ENCODE measurements at places on chromosomes 1 and 21.

DNA sequence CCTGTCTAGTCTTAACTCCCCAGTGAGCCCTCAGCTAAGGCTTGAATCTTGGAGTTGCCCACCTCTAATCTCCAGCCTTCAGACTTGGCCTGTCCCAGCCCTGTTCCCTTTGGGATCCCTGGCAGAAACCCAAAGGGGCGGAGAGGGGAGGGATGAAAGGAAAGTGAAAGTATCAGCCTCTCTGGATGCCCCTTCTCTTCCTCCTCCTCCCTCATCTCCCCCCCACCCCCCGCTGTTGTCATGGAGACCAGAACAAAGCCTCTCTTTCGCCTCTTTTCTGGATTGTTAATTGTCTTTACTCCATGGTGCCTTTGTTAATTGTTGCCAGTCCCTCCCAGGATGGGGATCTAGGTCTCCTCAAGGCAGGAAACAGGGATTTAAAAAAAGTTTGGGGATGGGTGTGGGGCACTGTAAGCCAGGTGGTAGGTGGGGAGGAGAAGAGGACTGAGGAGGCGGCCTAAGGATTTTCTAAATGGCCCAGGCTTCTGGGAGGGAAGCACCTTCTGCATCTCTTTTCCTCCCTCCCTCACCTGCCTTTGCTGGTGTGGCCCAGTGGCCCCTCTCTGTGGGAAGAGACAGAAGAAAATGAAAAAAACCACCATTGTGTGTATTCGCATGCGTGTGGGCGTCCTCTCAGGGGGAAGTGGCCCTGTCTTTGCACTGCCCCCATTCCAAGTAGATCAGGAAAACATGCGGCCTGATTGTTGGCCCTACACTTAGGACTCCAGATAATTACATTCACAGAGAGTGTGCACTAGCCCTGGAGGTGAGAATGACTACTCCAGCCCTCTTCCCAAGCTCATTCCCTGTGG is 7.5 kb upstream of the SOX13 start:
- no peak for DNase-seq

- DNase-seq = peak; percentile 13
Observed at GRCh38 chr1:205774198-205775014, 876 bp downstream of the RAB29 start.

DNA sequence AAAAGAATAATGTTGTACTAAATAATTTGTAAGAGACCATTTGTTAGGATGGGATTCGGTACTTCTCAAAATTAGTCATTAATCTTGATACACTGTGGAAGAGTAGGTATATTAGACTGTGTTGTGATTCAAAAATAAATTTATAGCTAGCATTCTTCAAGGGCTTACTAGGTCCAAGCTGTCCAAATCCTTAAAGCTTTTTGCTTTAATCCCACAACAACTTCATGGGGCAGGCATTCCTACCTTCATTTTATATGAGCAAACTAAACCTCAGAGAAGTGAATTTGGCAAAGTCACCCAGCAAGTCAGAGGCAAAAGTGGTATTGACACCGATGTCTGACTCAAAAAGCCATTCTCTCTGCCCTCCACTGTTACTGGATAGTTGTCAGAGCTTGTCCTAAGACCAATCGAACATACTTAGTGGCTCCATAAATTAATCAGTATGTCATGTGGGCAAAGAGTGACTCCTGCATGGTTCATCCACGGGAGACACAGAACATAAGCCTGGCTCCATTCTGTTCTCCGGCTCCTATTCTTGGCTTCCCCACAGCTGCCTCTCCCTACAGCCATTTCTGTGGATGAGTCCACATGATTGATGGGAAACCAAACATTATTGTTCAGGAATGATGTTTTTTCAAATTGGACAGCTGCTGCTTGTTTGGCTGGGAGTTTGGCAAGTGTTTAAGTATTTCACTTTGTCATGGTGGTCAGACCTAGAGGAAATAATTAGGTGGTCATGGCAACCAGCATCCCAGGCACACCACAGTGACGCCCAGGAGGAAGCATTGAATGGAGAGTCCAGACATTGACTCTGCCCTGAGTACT is 133.4 kb upstream of the FGGY start:
- no peak for DNase-seq

DNA sequence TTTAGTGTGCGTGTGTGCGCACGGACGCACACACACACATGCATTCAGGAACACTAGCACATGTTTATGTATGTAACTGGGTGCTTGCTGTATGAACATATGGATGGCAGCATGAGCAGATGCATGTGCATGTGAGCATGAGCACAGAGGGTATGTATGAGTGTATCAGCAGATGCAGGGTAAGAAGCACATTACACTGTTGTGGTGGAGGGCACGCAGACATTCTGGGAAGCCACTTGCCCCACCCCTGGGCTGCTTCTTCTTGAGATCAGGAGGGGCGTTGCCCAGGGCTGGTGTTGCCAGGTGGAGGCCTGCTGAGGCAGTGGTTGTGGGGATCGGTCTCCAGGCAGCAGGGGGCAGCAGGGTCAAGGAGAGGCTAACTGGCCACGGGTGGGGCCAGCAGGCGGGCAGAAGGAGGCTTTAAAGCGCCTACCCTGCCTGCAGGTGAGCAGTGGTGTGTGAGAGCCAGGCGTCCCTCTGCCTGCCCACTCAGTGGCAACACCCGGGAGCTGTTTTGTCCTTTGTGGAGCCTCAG is 3.9 kb upstream of the P3R3URF start:
- DNase-seq = no peak

- DNase-seq = no peak
Observed at GRCh38 chr1:219639876-219640577, 27.1 kb upstream of the ZC3H11B start.

GRCh38 chr1:237864338-237865244 is 26.1 kb downstream of the ZP4 start:
- DNase-seq = no peak

DNA sequence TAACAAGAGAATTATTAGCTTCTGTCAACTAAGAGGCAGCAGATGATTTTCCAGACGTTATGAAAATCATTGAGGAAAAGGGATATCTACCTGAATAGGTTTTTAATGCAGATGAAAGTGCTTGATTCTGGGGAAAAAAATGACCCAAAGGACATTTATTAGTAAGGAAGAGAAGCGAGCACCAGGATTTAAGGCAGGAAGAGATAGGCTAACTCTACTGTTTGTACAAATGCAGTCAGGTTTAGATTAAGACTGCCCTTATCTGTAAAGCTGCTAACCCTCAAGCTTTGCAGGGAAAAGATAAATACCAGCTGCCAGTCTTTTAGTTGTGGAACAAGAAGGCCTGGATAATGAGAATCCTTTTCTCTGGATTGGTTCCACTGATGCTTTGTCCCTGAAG is 33.0 kb upstream of the LRIG2 start:
- no peak for DNase-seq

GRCh38 chr1:155241069-155241679 is 14.1 kb downstream of the ENTREP3 start:
- peak; percentile 53 for DNase-seq

DNA sequence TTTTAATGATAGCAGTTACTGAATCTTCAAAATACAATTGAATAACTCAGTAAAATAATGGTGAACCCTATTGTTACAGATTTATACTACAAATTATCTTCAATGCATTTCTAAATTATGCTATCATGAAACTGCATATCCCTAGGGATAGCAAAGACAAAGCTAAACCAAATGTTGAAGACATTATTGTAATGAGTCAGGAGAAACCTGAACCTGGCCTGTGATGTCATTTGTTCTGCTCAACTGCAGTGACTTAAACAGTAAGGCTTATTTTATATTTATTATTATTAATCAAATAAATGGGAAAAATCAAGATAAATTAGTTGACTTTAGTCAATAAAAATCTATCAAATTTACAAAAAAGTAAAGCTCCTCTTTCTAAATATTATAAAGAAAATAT is 100.3 kb downstream of the UCHL5 start:
- no peak for DNase-seq

All from stimulated activated CD4-positive, alpha-beta T cell treated with anti-CD3 and anti-CD28 coated beads, Interleukin-2, amount 100 ng/mL, for 4 hours (primary cell).